Endodermal cell (in vitro differentiated cells): ENCODE measurements at places on chromosomes 16 and 17. TPM values are rescaled to one million over a fixed set of nuclear protein-coding genes. Genes with fewer than 3 reads are reported as not detected.
A peak's percentile ranks its signal among the peaks of the same experiment; 100 is the strongest.

- no peaks in the 10 kb centered on the region for H3K36me3 ChIP-seq
- H3K4me1 ChIP-seq = no peaks in the 10 kb centered on the region
- H3K27ac ChIP-seq = no peak overlapping the region
- H3K4me3 ChIP-seq = no peak overlapping the region
- DNase-seq = no peak
Measured at GRCh38 chr16:14389359-14389758, 240.7 kb downstream of the PARN start.

GRCh38 chr16:87707097-87707496, 58.7 kb downstream of the KLHDC4 start:
- H3K27me3 ChIP-seq = no peaks in the 10 kb centered on the region
- no peak overlapping the region for H3K4me3 ChIP-seq
- peaks cover 9% of the 10 kb centered on the region for H3K4me1 ChIP-seq
- H3K36me3 ChIP-seq = peaks cover 29% of the 10 kb centered on the region
- DNase-seq = peak; percentile 82

- H3K4me3 ChIP-seq = no peak overlapping the region
- peaks cover 8% of the 10 kb centered on the region for H3K36me3 ChIP-seq
- peaks cover 6% of the 10 kb centered on the region for H3K4me1 ChIP-seq
- DNase-seq = no peak
- H3K27me3 ChIP-seq = no peaks in the 10 kb centered on the region
Measured at GRCh38 chr16:22031483-22032083, 23.7 kb downstream of the MOSMO start.

GRCh38 chr17:33864758-33865229, 390.3 kb upstream of the CCL2 start:
- peaks cover 3% of the 10 kb centered on the region for H3K4me1 ChIP-seq
- no peaks in the 10 kb centered on the region for H3K36me3 ChIP-seq
- H3K4me3 ChIP-seq = no peak overlapping the region
- H3K27ac ChIP-seq = no peak overlapping the region
- H3K27me3 ChIP-seq = no peaks in the 10 kb centered on the region

- no peaks in the 10 kb centered on the region for H3K36me3 ChIP-seq
- no peaks in the 10 kb centered on the region for H3K4me1 ChIP-seq
- DNase-seq = no peak
- no peak overlapping the region for H3K27ac ChIP-seq
- no peak overlapping the region for H3K4me3 ChIP-seq
Measured at GRCh38 chr17:39104657-39105056, 46.8 kb downstream of the PLXDC1 start.

- no peak for DNase-seq
- no peaks in the 10 kb centered on the region for H3K36me3 ChIP-seq
- H3K4me1 ChIP-seq = peaks cover 4% of the 10 kb centered on the region
- no peak overlapping the region for H3K4me3 ChIP-seq
Measured at GRCh38 chr17:72974605-72975232, 117.8 kb downstream of the SLC39A11 start.

DNA sequence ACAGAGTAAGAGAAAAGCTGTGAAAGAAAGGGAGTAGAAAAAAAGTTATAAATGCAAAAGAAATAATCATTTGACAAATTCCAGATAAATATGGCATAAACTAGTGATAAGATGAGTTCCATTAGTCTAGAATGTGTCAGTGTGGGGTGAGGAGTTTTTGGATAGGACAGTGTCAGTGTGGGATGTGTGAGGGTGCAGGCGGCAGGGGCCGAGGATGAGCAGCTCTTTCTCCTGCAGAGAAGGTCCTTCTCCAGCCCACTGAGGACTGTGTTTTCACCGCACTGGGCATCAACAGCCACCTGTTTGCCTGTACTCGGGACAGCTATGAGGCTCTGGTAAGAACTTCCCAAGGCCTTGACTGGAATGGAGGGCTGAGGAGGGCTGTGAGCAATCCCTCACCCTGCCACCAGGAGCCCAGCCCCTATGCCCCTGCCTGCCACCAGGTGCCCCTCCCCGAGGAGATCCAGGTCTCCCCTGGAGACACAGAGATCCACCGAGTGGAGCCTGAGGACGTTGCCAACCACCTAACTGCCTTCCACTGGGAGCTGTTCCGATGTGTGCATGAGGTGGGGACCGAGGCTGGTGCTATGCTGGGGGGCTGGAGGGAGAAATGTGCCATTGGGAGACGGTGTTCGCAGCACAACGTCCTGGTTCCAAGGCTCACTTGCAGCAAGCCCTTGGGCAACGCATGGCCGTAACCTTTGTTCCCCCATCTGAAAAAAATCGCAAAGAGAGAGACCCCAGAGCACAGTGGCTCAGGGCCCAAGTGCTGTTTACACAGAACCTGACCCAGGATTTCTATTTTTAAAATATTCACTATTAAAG, 13.1 kb downstream of the RAPGEFL1 start:
- H3K4me3 ChIP-seq = no peak overlapping the region
- H3K27ac ChIP-seq = no peak overlapping the region
- DNase-seq = peak; percentile 94
- no peaks in the 10 kb centered on the region for H3K36me3 ChIP-seq

DNA sequence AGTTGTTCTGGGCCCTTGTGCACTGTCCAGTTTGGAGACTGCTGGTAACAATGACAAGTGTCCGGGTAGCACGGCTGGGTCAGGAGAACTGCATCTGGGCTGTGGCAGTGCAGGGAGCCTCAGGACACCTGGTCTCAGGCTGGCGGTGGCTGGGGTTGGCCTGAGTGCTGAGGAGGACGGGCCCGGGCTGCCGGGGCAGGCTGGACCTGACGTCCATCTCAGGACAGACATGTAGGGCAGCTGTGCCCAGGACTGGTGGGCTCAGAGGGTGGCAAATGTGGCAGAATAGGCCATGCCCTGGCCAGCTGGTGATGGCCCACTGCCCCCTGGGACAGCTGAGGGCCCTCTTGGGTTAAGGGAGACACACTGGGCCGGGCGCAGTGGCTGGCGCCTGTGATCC, 4.2 kb upstream of the NLRC3 start:
- DNase-seq = no peak
- H3K36me3 ChIP-seq = peaks cover 9% of the 10 kb centered on the region
- H3K27me3 ChIP-seq = no peaks in the 10 kb centered on the region
- no peak overlapping the region for H3K4me3 ChIP-seq
- H3K4me1 ChIP-seq = no peaks in the 10 kb centered on the region

GRCh38 chr16:82955741-82956348, 329.1 kb downstream of the CDH13 start:
- H3K4me3 ChIP-seq = no peak overlapping the region
- no peaks in the 10 kb centered on the region for H3K27me3 ChIP-seq
- DNase-seq = no peak
- H3K36me3 ChIP-seq = no peaks in the 10 kb centered on the region

DNA sequence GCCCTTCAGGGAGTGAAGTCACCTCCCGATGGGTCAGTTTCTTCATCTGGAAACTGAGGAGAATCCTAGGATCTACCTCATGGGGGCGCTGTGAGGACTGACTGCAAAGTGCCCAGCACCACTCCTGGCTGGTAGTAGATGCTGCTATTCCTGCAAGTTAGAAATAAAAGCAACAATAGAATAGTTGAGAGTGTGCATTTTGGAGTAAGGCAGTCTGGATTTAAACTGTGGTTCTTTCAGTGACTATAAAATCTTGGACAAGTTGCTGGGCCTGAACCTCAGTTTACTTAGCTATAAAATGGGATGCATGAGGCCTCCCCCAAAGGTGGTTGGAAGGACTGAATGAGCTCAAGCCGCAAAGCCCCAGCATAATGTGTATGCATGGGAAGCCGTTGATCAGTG, 70.6 kb downstream of the CYB5B start:
- no peaks in the 10 kb centered on the region for H3K27me3 ChIP-seq
- DNase-seq = peak; percentile 89
- H3K4me3 ChIP-seq = no peak overlapping the region
- no peaks in the 10 kb centered on the region for H3K4me1 ChIP-seq
- H3K27ac ChIP-seq = no peak overlapping the region

DNA sequence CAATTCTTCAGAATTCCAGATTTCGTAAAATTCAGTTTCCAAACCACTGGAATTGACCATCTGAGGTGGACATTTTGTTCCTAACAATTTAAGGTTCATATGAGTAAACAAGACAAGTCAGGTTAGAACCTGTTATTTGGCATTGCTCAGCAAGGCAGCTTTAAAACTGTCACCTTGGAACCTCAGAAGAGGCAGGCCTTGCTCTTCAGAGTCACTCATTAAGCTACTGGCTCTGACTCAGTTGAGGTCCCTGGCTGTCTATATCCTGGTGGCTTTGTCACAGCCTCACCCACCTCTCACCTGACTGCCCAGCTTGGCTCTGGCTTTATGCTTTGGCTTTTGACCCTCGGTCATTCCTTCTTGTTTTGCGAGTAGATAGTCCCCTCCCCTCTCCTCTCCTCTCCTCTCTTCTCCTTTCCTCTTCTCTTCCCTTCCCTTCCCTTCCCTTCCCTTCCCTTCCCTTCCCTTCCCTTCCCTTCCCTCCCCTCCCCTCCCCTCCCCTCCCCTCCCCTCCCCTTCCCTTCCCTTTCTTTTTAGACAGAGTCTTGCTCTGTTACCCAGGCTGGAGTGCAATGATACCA, 238.4 kb downstream of the SHISA9 start:
- H3K4me1 ChIP-seq = no peaks in the 10 kb centered on the region
- DNase-seq = no peak
- no peak overlapping the region for H3K4me3 ChIP-seq
- H3K36me3 ChIP-seq = peaks cover 4% of the 10 kb centered on the region
- no peaks in the 10 kb centered on the region for H3K27me3 ChIP-seq
- no peak overlapping the region for H3K27ac ChIP-seq

DNA sequence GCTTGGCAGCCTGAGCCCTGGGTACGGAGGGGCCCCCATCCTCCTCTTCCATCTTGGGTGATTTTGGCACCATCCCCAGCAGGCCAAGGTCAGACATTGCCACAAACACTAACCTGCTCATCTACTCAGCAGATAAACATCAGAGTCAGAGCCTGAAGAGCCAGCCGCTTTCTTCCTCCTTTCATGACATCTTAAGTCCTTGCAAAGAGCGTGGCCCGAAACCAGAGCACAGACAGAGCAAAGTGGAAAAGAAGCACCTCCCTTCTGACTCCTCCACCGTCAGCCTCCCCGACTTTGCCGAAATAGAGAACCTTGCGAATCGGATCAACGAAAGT, 60.4 kb upstream of the RPH3AL start:
- H3K36me3 ChIP-seq = peaks cover 10% of the 10 kb centered on the region
- H3K27ac ChIP-seq = no peak overlapping the region
- no peaks in the 10 kb centered on the region for H3K27me3 ChIP-seq

DNA sequence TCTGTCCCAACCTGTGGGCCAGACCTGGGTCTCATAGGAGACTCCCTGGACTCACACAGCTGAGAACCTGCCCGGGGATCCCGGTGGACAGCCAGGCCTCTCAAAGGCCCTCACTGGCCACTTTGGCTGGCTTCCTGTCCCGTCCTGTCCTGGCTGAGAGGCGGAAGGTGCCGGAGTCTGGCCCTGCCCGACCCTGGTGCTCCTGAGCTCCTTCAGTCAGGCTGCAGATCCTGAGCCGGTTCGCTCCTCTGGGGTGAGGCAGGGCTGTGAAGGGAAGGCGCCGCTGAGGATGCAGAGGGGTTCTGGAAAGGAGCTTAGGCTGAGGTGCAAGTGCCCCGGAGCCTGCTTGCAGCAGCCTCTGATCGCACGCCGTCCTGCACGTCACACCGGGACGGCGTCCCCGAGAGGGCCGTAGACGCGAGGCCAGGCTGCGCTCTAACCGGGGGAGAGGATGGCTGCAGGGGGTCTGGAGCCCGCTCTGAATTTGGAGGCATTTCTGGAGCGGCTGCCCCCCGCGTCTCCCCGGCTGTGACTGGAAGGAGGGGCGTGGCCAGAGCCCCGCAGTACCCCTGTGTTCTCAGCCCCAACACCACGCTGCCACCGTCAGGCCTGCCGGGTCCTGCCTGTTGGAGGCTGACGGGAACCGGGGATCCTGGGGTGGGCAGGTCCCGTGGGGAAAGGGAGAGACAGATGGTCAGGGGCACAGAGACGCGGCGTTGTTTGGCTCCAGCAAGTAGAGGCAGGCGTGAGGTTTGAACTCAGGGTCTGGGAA, 4.1 kb downstream of the HGS start:
- no peaks in the 10 kb centered on the region for H3K27me3 ChIP-seq
- peaks cover 5% of the 10 kb centered on the region for H3K4me1 ChIP-seq
- peak; percentile 48 for DNase-seq
- H3K4me3 ChIP-seq = no peak overlapping the region
- no peak overlapping the region for H3K27ac ChIP-seq

DNA sequence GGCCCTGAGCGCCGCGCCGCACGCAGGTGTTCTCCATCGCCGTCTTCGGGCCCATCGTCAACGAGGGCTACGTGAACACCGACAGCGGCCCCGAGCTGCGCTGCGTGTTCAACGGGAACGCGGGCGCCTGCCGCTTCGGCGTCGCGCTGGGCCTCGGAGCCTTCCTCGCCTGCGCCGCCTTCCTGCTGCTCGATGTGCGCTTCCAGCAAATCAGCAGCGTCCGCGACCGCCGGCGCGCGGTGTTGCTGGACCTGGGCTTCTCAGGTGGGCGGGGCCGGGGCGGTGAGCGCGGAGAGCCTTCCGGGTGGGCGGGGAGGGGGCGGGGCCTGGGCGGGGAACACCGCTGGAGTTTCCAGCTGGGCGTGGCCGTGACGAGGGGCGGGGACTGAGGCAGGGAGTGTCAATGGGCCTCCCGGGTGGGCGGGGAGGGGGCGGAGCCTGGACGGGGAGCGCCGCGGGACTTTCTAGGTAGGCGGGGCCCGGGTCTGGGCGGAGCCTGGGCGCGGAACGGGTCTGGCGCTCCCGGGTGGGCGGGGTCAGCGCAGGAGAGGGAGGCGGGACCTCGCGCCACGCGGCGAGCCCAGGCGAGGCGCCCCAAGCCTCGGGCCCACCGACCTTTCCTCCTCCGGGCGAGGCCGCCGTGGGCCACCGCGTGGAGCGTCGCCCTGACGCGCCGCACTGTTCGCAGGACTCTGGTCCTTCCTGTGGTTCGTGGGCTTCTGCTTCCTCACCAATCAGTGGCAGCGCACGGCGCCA, 2.4 kb downstream of the SYNGR3 start:
- DNase-seq = peak; percentile 100
- no peak overlapping the region for H3K4me3 ChIP-seq
- H3K36me3 ChIP-seq = peaks cover 2% of the 10 kb centered on the region

GRCh38 chr17:3026856-3027751, 36.3 kb downstream of the OR1D5 start:
- H3K27ac ChIP-seq = peak overlapping the region; percentile 90
- peak; percentile 45 for DNase-seq
- H3K27me3 ChIP-seq = no peaks in the 10 kb centered on the region
- no peaks in the 10 kb centered on the region for H3K4me1 ChIP-seq
- peaks cover 15% of the 10 kb centered on the region for H3K36me3 ChIP-seq
- H3K4me3 ChIP-seq = no peak overlapping the region

GRCh38 chr17:78746263-78746948, 35.7 kb downstream of the CYTH1 start:
- no peaks in the 10 kb centered on the region for H3K4me1 ChIP-seq
- H3K4me3 ChIP-seq = no peak overlapping the region
- H3K27ac ChIP-seq = no peak overlapping the region
- no peaks in the 10 kb centered on the region for H3K36me3 ChIP-seq
- no peaks in the 10 kb centered on the region for H3K27me3 ChIP-seq

DNA sequence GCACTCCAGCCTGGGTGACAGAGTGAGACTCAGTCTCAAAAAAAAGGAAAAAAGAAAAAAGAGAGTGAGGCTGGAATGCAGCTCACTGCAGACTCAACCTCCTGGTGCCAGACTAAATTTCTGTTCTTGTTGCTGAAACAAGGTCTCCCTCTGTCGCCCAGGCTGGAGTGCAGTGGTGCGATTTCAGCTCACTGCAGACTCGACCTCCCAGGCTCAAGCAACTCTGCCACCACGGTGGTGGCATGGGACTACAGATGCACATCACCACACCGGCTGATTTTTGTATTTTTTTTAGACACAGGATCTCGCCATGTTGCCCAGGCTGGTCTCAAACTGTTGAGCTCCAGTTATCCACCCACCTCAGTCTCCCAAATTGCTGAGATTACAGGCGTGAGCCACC, 34.6 kb downstream of the TRIM25 start:
- no peak for DNase-seq
- H3K27ac ChIP-seq = no peak overlapping the region

Gene MYADML2
- not detected in 3 replicates for total RNA-seq

Gene DOC2B
- total RNA-seq = 1.5 to 2.6 TPM (median 2.1 TPM) in 3 replicates

Gene KRT13
- not detected in 2 replicates for total RNA-seq

Gene TLCD3B
- 3.3 to 5.6 TPM (median 3.7 TPM) in 3 replicates for total RNA-seq
